ENCODE measurements at places on chromosomes 13 and 19.

- DNase-seq, result no peak
Observed at GRCh38 chr13:20891768-20892167, 10.8 kb downstream of the XPO4 start.

GRCh38 chr19:5851302-5851701, at the start of gene FUT3:
FUT3 (minus strand) TSS chr19:5851449.
- DNase-seq, result no peak

- no peak for DNase-seq
Observed at GRCh38 chr19:4388337-4389063, 11.8 kb downstream of the SH3GL1 start.

DNA sequence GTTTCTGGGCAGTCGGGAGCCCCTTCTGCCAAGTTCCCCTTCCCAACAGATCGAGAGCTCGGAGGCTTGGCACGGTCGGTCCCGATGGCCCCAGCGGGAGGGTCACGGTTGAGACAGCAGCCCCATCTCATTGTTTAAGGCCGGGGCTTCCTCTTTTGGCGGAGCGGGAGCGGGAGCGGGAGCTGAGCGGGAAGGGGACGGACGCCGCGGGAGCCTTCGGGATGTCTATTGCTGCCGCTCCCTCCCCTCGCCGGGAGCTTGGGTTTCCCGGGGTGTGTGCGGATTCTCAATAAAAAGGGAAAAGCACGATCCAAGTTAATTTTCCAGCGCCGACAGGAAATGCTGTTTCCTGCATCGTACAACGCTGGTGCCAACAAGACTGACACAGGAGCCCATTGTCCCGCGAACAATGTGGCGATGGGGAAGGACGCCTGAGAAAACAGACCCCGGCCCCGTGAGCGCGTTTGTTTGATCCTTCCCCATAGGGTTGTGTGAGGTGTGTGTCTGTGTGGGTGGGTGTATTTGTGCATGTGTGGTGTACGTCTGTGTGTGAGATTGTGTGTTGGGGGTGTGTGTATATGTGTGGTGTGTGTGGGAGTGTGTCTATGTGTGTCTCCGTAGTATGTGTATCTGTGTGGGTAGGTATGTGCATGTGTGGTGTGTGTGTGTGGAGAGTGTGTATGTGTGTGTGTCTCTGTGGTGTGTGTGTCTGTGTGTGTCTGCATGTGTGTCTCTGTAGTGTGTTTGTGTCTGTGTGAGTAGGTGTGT, 36.3 kb upstream of the FLT1 start:
- no peak for DNase-seq

- no peak for DNase-seq
Observed at GRCh38 chr19:23913931-23914330, 755 bp upstream of the ZNF726 start.

GRCh38 chr19:37251308-37252229, 33.6 kb downstream of the ZNF383 start:
- peak; percentile 95 for DNase-seq

DNA sequence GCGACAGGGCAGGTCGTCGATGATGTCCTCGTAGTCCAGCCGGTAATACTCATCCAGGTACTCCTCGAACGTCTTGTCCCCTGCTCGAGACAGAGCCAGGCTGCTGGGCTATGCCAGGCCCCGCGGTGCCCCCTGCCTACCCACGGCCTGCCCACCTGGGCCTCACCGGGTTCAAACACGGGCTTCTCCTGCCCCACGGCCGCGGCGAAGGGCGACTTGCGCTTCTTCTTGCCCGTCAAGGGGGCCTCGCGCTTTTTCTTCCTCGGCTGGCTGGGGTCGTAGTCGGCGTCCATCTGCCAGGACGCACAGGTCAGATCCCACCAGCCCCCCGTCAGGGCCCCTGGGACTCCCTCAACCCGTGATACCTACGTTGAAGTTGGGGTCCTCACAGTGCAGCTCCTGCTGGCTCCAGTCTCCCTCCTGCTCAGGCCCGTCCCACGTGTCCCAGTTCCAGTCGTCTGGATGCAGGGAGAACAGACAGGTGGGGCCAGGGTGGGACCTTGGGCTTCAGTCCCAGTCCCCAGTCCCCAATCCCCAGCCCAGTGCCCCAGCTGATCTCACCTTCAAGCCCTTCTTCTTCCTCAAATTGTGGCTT, 8.1 kb downstream of the KRI1 start:
- no peak for DNase-seq

- DNase-seq, result no peak
Observed at GRCh38 chr13:60137911-60138560, 25.7 kb downstream of the DIAPH3 start.

DNA sequence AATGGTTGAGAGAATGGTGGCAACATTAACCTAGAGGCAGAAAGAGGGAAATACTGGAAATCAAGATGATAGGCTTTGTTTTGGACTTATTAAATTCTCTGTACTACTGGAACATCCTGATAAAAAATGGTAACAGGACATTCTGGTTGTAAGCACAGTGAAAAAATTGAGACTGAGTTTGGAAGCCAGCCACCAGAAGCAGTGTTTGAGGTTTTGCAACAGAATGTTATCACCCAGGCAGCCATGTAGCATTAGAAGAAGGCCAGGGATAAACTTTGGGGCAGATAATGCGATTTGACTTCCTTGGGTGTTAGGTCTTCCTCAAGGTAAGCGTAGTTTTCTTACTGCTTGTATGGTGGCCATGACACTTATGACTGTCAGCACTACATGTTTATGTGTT, 307.4 kb downstream of the ATP8A2 start:
- no peak for DNase-seq

- no peak for DNase-seq
Observed at GRCh38 chr13:104011505-104012241, 945.5 kb upstream of the SLC10A2 start.

DNA sequence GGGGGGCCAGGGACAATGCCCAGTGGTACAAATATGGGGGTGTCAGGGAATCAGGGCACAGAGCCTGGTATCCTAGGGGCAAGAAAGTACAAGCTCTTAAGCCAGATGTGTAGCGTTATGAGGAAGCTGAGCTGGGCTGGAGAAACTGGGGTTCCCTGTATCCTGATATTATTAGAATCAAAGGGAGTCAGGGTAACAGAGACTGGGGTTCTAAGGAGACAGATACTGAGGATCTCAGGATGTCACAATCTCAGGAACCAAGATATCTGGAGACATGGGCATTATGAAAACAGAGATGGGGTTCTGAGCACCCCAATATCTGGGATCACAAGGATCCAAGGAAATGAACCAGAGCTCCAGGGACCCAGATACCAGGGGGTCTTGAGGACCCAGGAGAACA, 784 bp downstream of the BCL3 start:
- no peak for DNase-seq

DNA sequence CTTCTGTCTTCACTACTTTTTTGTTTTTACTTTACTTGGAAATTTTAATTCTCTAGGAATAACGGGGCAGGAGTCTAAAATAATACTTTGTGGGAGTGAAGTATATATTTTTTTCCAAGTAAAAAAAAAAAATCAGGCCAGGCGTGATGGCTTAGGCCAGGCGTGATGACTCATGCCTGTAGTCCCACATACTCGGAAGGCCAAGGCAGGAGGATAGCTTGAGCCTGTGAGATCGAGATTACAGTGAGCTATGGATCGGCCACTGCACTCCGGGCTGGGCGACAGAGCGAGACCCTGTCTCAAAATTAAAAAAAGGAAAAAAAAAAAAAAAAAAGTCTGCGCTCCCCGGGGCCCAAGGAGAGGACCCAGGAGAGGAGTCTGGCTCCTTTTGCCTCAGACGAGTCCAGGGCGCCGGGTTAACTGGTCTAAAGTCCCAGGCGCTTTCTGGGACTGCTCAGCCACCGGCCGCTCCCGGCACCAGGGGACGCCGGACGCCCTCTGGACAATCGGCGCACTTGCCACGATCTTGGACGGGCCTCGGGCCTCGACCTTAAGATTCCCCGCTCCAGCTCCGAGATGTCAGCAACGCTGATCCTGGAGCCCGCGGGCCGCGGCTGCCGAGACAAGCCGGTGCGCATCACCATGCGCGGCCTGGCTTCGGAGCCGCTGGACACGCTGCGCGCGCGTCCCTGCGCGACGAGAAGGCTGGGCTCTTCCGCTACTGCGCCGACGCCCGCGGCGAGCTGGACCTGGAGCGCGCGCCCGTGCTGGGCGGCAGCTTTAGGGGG, 2.7 kb upstream of the ZFP82 start:
- DNase-seq, result no peak

GRCh38 chr13:51781246-51782022, 22.5 kb downstream of the DHRS12 start:
- DNase-seq, result no peak

DNA sequence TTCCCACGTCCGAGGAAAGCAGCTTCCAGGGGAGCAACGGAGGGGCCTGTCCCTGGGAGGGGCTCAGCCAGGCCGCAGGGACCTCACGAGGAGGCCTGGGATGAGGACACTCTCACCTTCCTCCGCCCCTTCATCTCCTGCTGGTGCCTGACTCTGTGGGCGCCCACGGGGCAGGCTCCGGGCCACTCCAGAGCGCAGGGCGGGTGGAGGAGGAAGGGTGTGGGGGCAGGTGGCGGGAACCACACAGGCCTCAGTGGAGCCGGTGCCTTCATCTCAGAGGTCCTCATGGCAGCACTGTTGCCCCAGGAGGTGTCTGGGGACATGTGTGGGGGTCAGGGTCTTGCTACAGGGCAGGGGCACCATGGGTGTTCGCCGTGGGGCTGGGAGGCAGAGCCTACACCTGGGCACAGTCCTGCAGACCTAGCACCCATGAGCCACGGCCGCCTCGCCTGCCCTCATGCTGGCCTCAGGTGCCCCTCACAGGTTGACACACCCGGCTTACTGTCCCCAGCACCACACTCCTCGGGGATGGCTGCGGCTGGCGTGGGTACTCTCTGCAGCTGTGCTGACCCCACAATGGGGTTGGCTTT, 10.1 kb upstream of the TMEM255B start:
- no peak for DNase-seq

- no peak for DNase-seq
Observed at GRCh38 chr19:10316229-10317044, 622 bp upstream of the FDX2 start.

GRCh38 chr13:112056739-112057438, 10.1 kb upstream of the SOX1 start:
- DNase-seq, result no peak

DNA sequence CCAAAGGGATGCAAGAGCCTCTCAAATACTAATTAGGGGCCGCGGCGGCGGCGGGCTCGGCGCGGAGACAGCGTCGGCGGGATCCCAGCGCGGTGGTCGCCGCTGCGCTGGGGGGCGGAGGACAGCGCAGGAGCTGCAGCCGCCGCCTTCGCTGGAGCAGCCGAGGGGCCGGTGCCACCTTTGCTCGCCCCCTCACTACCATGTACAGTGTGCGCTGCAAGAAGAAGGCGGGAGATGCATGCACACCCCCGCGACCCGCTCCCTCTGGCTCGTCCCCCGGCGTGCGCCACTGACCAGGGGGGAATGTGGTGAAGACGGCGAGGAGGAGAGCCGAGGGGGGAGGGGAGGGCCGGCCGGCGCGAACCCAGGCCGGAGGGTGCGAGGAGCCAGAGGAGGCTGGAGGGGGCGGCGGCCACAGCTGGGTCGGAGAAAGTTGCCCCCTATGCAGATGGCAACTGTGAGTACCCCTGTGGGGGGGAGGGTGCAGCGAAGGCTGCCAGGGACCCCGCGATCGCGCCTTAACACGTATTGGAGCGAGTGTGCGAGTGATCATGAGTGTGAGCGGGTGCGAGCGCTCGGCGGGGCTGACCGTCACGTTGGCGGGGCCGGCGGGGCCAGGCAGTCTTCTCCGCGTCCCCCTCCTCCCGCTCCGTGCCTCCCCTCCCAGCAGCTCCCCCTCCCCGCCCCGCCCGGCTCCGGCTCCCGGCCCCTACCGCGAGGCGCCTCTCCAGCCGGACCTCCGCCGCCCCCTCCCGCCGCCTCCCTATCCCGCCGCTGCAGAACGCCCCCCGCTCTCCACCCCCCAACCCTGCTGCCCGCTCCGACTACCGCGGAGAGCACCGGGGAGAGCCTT, 808 bp downstream of the SLITRK5 start:
- no peak for DNase-seq

DNA sequence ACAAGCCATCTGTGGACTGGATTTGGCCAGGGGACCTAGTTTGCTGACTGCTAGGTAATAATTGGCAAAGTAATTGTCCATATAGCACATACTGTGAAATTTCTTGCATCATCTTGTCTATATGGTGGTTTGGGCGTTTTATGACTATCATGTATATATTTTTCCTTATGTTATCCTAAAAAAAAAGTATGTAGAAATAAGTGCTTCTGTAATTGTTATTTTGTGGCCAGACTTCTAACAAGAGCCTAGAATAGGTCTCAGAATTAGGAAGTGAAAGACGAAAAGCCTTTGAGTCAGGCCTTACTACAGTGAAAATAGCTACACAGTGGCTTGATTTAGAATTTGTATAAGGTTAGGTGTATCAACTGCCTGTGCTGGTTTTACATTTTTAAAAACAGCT, 4.2 kb downstream of the FNDC3A start:
- DNase-seq, result no peak

- DNase-seq, result peak; percentile 32
Observed at GRCh38 chr13:46964789-46965527, 68.1 kb upstream of the HTR2A start.

GRCh38 chr13:101393140-101393539, 23.2 kb downstream of the NALCN start:
- DNase-seq, result no peak

DNA sequence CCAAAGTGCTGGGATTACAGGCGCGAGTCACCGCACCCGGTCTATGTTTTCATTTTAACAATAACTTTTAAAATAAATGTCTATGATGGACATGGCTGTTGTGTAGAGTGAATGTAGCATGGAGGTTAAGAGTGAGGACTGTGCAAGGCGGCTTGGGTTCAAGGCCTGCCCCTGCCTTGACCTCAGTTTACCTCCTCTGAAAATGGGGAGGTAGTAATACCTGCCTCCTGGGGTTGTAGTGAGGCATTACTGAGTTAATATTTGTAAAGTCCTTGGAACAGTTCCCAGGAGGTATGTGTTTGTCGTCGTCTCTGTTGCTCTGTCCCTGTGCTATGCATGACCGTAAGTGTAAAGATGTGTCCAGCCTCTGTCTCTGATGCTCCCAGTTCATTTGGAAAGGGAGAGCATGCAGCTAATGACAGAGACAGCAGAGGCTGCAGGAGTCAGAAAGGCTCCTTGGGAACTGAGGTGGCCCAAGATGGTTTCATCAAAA, 9.4 kb downstream of the GARRE1 start:
- DNase-seq, result no peak

GRCh38 chr19:2268861-2269243, 12.6 kb upstream of the JSRP1 start:
- DNase-seq, result no peak

- DNase-seq, result no peak
Observed at GRCh38 chr13:38384171-38384570, 34.5 kb downstream of the UFM1 start.

- no peak for DNase-seq
Observed at GRCh38 chr19:41944336-41944735, 14.8 kb downstream of the RABAC1 start.

GRCh38 chr13:75792526-75793187, 156.5 kb downstream of the LMO7 start:
- DNase-seq, result no peak

- DNase-seq, result no peak
Observed at GRCh38 chr13:65857942-65858565, 1372.1 kb downstream of the PCDH9 start.
